ENCODE measurements at places on chromosomes 1 and 21.

DNA sequence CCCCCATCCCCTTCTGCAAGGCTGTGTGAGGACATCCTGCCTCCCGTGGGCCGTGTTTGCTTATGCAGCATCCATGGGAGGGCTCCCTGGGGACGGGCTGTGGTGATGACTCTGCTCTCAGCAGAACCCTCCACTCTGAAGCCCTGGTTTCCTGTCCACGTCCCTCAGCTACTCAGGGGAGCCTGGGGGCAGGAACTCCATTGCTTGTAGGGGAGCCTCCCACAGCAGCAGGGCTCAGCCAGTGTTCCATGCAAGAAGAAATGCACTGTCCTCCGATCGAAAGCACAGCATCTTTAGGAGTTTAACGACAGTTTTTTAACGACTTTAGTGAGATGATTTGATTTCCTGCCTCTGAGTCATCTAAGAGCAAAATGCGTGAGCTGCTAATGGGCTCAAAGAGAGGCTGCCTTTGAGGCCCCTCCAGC, 8.3 kb upstream of the KCNAB2 start:
- no peak for DNase-seq

- DNase-seq: no peak
These were observed 22.3 kb upstream of the ATP5PO start for GRCh38 chr21:33937931-33938339.

- DNase-seq: peak; percentile 89
These were observed 226.5 kb downstream of the SDCCAG8 start for GRCh38 chr1:243482141-243483022.

DNA sequence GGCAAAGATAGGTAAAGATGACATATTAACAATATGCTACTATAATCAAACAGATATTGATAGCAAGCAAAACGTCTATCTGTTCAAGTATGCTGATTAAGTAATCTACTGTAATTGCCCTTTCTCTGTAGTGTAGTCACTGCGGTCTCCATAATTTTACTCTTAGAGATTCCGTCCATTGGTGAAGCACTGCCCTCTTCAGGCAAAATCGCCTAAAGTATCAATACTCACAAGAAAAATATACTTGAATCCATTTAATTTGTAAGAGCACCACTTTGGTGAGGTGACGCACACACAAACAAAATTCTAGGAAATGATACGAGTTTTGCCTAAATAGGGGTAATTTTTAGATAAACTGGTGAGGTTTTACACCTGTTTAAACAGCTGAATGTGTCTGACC, 434.6 kb upstream of the CHRM3 start:
- no peak for DNase-seq

DNA sequence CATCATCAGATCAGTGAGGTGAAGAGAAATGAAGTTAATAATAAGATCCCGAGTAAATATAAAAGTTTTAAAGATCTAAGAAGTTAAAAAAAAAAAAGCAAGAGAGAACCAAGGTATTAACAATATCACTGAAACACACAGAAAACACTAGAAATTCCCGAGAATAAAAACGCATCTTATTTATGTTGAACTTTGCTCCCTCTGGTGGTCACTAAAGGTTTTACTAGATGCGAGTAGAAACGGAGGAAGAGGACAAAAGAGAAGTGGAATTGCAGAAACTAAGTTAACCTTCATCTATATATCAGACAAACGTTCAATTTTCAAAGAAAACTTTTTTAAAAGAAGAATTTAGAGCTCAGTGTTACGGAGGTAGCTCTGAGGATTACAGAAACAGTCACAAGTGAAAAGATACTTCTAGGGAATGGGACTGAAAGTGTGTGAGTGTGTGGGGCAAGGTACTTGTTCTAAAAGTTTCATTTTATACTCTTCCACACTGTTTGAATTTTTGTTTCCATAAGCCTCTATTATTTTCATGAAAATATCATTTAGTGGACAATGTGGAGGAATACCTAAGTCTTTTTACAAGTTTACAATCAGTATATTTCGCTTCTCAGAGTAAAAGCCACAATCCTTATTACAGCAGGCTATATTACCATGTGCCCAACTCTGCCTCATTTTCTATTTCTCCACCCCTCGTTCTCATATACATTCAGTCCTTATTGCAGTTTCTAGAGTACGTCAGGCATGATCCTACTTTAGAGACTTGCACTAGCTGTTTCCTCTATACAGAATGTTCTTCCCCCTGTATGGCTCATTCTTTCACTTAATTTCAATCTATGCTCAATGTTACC, 19.7 kb downstream of the ACBD6 start:
- DNase-seq: peak; percentile 6

DNA sequence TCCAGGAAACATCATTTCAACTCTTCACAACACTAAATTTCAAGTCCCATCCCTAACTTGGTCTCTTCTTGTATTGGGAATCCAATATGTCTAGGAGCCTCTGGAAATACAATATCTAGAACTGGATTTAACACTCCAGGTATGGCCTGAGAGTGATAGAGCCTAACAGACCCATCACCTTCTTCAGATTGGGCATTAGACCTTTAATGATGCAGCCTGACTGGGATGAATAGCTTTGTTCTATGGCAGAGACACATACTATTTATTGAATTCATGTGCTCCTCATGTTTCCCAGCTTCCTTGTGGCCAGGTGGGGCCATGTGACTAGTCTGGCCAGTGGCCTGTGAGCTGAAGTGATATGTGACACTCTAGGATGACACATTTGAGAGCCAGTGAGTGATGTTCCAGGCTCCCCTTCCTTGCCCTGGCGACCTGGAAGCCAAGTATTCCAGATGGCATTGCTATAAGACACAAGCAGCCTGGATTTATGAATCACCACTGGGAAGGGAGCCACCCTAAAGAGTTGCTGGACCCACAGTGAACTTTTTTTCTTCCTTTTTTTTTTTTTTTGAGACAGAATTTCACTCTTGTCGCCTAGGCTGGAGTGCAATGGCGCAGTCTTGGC, 31.0 kb upstream of the POU3F1 start:
- DNase-seq: peak; percentile 92

DNA sequence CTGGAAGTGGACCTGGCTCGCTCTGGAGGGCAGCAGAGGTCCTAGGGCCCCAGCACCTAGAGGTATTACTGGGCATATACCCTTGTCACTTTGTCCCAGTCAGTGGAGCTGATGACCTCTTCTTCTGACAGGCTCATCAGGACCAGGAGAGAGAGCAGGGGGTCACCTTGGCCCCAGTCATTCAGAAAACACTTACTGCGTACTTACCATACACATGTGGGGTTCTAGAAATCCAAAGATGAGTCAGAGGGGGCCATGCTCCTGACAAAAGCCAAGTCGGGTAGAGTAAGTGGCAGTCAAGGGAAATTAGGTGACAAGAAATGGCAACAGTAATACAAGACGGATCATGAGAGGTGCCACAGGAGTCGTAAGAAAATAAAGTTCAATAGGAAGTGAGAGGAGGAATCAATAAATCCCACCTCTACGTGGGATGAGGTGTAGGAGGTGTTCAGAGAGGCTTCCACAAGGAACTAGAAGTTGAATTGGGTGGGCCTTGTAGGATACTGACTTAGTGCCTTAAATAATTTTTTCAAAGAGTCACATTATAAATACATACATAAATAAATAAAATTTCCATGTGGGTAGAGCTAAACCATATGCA, 6.8 kb downstream of the KCNC4 start:
- DNase-seq: no peak

DNA sequence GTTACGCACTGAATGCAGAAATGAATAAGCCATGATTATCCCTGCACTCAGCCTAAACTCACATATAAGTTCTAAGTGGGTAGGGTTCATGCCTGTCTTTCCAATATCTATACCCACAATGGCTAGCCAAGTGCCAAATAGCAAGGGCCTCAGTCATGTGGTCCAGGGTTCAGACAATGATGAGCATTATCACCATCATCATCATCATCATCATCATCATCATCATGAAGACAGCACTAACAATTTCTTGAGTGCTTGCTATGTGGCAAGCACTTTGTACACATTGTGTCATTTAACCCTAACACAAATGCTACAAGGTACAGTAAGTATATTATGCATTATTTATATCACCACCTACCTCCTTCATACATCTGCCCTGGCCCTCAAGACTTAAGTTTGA, 500.0 kb downstream of the AGBL4 start:
- no peak for DNase-seq

GRCh38 chr1:101022294-101022693, 3.3 kb downstream of the DPH5 start:
- no peak for DNase-seq

Measured in DMS 273 treated with DMSO at 0.1 percent for 48 hours (cell line).